ENCODE measurements at places on chromosomes 11 and 22. TPM values are rescaled to one million over a fixed set of nuclear protein-coding genes. Genes with fewer than 3 reads are reported as not detected.

GRCh38 chr11:10351765-10352641 is 47.1 kb downstream of the ADM start:
- DNase-seq, result peak; percentile 78

- no peak for DNase-seq
These were observed 482.8 kb downstream of the SOX6 start for GRCh38 chr11:15873501-15873900.

OR51B5 gene
- 0.15 TPM for total RNA-seq

MGAT3 gene
- total RNA-seq, result 0.13 TPM

C11orf91 gene
- total RNA-seq, result not detected

- no peak for DNase-seq
These were observed 440 bp upstream of the TIMP3 start for GRCh38 chr22:32800994-32801536.
